CD14-positive monocyte (primary cell): ENCODE measurements at places on chromosomes 3 and 15. TPM values are rescaled to one million over a fixed set of nuclear protein-coding genes. Genes with fewer than 3 reads are reported as not detected.

Gene KBTBD12
- polyA plus RNA-seq: not detected

Gene PPP1R14D
- not detected in 2 replicates for polyA plus RNA-seq

Gene TRANK1
- 2.8 TPM for polyA plus RNA-seq

Gene VIPR1
- polyA plus RNA-seq: 15.5 TPM

Gene CSPG5
- not detected for polyA plus RNA-seq

Gene PLSCR4
- 0.05 and 0.24 TPM in 2 replicates for polyA plus RNA-seq

- no peak overlapping the region for H3K4me3 ChIP-seq
- no peaks in the 10 kb centered on the region for H3K27me3 ChIP-seq
- no peaks in the 10 kb centered on the region for H3K4me1 ChIP-seq
- DNase-seq: no peak
- H3K27ac ChIP-seq: no peak overlapping the region
Observed at GRCh38 chr3:110821586-110821985, 250.0 kb upstream of the NECTIN3 start.

GRCh38 chr15:93428150-93428549 is 339.1 kb upstream of the RGMA start:
- no peak for DNase-seq
- no peaks in the 10 kb centered on the region for H3K4me1 ChIP-seq
- H3K36me3 ChIP-seq: no peaks in the 10 kb centered on the region
- H3K27me3 ChIP-seq: no peaks in the 10 kb centered on the region

- no peak for DNase-seq
- no peak overlapping the region for H3K27ac ChIP-seq
- no peaks in the 10 kb centered on the region for H3K27me3 ChIP-seq
- H3K4me1 ChIP-seq: no peaks in the 10 kb centered on the region
- no peaks in the 10 kb centered on the region for H3K36me3 ChIP-seq
Observed at GRCh38 chr15:96300836-96301235, 29.7 kb upstream of the NR2F2 start.

- H3K4me1 ChIP-seq: peaks cover 42% of the 10 kb centered on the region
- peak; percentile 95 for DNase-seq
- no peaks in the 10 kb centered on the region for H3K36me3 ChIP-seq
- H3K4me3 ChIP-seq: no peak overlapping the region
- H3K27me3 ChIP-seq: no peaks in the 10 kb centered on the region
Observed at GRCh38 chr3:45043728-45044299, 17.7 kb downstream of the CLEC3B start.

DNA sequence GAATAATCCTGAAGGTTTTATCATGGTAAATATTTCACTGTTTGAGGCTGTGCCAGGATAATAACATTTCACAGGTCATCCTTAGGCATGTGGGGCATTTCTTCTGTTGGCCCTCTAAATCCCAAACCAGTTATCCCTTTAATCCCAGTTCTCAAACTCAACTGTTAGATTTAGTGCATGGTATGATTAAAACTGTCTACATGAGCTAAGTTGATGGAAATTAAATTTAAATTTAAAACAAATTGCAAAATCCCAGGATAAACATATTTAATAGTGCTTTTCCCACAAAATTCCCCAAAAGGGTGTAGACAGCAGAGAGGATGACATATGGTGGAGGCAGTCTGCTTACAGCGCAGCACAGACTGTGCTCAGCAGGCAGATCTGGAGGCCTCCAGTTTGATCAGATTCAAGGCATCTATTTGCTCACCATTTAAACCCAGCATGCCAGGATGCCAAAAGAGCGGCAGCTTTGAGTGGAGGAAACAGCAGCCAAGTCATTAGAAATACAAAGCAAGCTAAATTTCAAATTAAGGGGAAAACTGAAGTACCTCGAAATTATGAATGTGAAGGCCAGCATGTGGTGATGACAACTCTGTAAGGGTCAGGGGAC is 325.8 kb downstream of the KCNH8 start:
- H3K4me3 ChIP-seq: no peak overlapping the region
- H3K27ac ChIP-seq: no peak overlapping the region
- H3K36me3 ChIP-seq: no peaks in the 10 kb centered on the region
- no peaks in the 10 kb centered on the region for H3K27me3 ChIP-seq

DNA sequence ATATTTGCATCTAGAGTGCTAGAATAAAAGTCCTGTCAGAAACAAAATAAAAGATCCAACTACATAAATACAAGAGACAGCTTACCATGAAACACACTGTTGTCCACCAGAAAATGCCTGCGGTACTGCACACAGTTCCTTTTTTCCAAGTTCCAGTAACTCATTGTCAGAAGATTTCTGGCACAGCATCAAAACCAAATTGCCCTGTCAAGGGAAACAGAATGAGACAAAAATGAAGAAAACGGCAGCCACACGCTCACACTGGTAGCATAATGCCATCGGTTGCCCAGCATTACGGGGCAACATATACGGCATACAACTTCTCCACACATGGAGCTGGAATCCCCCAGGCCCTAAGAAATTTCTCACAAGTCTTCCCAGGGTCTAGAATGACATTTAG is 40.8 kb downstream of the PLCH1 start:
- H3K27ac ChIP-seq: no peak overlapping the region
- H3K4me1 ChIP-seq: no peaks in the 10 kb centered on the region
- no peaks in the 10 kb centered on the region for H3K27me3 ChIP-seq
- no peaks in the 10 kb centered on the region for H3K36me3 ChIP-seq

DNA sequence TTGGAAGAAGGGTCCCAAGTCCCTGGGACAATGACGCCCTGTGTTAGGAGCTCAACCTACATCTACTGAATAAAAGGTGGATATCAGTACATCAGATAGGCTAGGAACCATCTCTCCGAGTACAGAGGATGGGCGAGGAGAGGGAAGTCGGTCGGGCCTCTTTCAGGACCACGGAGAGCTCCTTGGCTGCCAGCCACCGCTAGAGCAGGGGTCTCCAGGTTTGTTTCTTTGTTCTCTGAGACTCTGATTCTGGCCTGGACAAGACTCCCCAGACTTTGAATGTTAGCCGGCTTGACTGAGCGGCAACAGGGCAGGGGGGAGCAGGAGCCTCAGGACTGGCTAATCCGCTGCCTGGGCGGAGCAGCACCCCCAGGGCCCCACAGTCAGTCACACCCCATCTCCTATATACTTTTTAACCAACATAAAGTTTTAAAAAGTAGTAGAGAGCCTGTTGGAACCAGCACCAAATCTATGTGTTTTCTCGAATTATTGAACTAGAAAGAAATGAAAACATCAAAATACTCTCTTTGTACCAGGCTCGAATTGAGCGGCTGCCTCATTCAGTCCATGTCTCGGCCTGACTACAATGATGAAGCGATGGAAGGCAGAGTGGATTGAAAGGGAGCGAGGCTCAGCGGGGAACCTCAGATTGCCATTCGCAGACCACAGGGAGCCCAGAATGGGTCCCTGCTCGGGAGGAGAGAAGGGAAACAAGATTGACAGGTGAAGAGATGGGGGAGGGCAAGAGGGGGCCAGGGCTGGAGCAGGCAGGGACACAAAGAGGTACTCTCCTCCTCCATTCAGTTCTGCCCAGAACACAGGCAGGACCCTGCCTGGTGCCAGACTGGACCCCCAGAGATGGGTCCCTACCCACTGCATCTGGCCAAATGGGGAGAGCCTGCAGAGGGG is 131.6 kb downstream of the TPRA1 start:
- DNase-seq: no peak
- peaks cover 52% of the 10 kb centered on the region for H3K27me3 ChIP-seq
- no peak overlapping the region for H3K4me3 ChIP-seq
- H3K27ac ChIP-seq: no peak overlapping the region
- H3K4me1 ChIP-seq: peaks cover 6% of the 10 kb centered on the region
- H3K36me3 ChIP-seq: no peaks in the 10 kb centered on the region

- H3K27me3 ChIP-seq: no peaks in the 10 kb centered on the region
- H3K4me1 ChIP-seq: no peaks in the 10 kb centered on the region
- H3K36me3 ChIP-seq: no peaks in the 10 kb centered on the region
- peak; percentile 13 for DNase-seq
- no peak overlapping the region for H3K27ac ChIP-seq
Observed at GRCh38 chr3:70108072-70108471, 108.5 kb downstream of the SAMMSON start.

DNA sequence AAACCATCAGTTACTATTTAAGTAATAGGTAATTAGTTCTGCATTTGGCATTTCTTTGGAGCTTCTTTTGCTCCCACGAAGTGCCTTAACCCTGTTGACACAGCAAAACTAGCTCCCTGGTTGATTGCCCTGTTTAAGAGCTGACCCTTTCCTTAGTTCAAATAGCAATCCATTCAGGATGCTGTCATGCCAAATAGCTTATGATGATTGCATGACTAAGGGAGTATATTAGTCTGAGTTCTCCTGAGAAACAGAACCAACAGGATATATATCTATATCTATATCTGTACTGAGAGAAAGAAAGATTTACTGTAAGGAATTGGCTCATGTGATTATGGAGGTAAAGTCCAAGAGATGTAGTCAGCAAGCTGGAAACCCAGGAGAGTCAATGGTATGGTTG is 50.3 kb upstream of the SPRED1 start:
- H3K36me3 ChIP-seq: no peaks in the 10 kb centered on the region
- peaks cover 5% of the 10 kb centered on the region for H3K27me3 ChIP-seq
- H3K4me3 ChIP-seq: no peak overlapping the region
- H3K4me1 ChIP-seq: no peaks in the 10 kb centered on the region
- no peak overlapping the region for H3K27ac ChIP-seq

DNA sequence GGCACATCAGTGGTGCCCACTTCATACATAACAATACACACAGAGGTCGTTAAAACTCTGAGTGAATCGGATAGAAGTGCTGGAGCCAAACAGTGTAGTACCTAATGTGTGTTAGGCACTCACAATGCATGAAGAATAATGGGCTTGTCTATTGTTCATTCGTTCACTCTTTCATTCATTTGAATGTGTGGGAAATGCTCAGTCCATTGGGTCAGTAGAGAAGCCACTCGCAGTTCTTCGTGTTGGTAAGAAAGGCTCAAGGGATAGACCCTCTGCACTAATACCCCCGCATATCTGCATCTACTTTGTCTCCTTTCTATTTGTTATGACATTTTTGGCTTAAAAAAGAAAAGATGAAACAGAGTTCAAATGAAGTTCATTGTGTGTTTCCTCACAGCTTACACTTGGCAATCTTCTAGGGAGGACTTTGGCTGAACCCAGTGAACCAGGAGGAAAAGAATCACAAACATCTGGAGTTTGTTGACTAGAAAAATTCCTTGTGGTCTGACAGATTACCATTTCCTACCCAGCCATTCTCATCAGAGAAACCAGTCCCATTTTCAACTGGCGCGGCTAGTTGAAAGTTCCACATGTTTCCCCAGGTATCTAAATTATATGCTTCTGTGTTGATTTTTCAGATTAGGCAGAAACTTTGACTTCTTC is 32.8 kb upstream of the MFSD1 start:
- DNase-seq: no peak
- H3K27me3 ChIP-seq: no peaks in the 10 kb centered on the region
- no peak overlapping the region for H3K4me3 ChIP-seq
- H3K4me1 ChIP-seq: no peaks in the 10 kb centered on the region
- H3K36me3 ChIP-seq: no peaks in the 10 kb centered on the region

DNA sequence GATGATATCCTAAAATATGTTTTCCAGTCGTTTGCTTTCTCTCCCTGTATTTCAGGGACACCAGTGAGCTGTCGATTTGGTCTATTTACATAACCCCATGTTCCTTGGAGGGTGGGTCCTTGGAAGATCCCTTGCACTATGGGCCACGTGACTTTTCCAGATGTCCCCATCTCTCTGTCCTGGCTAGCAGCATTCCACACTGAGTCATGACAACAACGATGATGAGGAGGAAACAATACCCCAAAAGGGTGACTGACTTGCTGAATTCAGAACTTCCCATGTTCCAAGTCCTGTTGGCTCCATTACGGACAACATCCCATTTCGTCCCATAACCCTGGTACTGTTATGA is 134.3 kb downstream of the NSMCE3 start:
- no peak overlapping the region for H3K27ac ChIP-seq
- no peak for DNase-seq
- no peak overlapping the region for H3K4me3 ChIP-seq
- no peaks in the 10 kb centered on the region for H3K4me1 ChIP-seq

GRCh38 chr3:131546441-131546840 is 43.7 kb upstream of the MRPL3 start:
- H3K4me1 ChIP-seq: no peaks in the 10 kb centered on the region
- no peak for DNase-seq
- H3K4me3 ChIP-seq: no peak overlapping the region

DNA sequence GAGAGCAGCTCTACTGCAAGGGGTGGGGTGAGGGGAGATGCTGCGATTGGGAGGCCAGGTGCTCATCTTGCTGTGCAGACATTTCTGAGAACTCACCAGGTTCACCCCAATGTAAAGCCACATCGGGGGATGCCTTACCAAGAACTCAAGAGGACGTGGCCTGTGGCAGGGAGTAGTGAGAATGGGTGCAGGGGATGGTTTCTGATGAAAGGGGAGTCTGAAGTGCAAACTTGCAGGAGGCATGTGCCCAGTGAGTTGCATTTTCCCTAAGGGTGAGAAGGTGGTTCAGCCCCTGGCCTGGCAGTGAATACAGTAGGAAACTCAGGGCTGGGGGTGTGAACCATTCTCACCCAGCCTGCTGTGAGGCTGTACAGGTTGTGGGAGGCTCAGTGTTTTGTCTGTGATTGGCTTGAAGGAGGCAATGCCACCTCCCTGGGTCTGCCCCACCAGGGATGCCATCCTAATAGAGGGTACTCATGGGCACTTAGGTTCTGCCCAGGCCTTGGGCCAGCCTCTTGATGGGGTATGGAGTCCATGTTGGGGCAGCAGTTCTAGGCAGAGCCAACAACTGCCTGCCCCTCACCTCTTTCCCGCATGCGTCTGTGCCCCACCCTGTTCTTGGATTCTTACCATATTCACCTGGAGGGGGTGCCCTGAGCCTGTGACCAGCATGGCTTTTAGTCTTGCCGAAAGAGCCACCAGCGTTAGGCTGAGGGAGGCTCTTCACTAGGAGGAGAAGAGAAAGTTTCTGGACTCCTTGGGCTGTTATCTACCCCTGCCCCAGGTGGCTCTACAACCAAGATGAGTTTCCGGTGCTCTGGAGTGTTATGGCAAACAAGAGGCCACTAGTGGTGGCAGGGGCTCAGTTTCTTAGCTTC is 4.5 kb downstream of the HEMK1 start:
- H3K27ac ChIP-seq: no peak overlapping the region
- H3K36me3 ChIP-seq: peaks cover 10% of the 10 kb centered on the region
- no peak for DNase-seq
- no peaks in the 10 kb centered on the region for H3K27me3 ChIP-seq
- peaks cover 10% of the 10 kb centered on the region for H3K4me1 ChIP-seq

DNA sequence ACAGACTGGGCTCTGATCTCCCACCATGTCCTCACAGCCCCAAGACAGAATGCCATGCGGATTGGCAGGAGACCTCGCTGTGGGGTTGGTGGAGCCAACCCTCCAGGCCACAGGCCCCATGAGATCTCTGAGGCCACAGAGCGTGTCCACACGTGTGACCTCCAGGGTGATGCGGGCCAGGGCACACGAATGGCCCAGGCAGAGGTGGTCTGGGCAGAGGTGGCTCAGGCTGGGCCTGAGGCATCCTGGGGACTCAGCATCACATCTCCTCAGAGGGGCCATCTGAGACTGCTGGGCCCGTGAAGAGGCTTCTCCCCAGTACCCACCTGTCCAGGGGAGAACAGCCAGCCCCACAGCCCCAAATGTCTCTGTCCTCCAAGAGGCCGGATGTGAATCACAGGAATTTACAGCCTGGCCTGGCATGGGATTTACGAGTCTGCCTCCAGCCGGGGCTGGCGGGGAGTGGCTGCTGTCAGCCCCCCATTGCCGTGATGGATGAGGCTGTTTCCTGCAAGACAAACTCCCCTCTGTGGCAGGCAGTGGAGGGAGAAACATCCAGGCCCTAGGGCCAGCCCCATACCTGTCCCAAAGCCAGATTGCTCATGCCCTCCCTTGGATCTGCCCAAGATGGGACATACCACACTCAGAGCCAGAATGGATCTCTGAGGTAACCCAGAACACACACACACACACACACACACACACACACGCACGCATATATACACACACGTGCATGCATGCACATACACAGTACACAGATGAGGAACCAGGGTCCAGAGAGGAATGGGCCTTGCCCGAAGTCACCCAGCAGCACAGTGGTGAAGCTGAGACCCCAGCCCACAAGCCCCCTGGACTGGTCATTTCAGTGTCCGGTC is 208.3 kb downstream of the TBC1D2B start:
- no peaks in the 10 kb centered on the region for H3K27me3 ChIP-seq
- no peaks in the 10 kb centered on the region for H3K36me3 ChIP-seq
- no peaks in the 10 kb centered on the region for H3K4me1 ChIP-seq
- H3K27ac ChIP-seq: no peak overlapping the region
